ENCODE measurements at places on chromosomes 5 and 9.

DNA sequence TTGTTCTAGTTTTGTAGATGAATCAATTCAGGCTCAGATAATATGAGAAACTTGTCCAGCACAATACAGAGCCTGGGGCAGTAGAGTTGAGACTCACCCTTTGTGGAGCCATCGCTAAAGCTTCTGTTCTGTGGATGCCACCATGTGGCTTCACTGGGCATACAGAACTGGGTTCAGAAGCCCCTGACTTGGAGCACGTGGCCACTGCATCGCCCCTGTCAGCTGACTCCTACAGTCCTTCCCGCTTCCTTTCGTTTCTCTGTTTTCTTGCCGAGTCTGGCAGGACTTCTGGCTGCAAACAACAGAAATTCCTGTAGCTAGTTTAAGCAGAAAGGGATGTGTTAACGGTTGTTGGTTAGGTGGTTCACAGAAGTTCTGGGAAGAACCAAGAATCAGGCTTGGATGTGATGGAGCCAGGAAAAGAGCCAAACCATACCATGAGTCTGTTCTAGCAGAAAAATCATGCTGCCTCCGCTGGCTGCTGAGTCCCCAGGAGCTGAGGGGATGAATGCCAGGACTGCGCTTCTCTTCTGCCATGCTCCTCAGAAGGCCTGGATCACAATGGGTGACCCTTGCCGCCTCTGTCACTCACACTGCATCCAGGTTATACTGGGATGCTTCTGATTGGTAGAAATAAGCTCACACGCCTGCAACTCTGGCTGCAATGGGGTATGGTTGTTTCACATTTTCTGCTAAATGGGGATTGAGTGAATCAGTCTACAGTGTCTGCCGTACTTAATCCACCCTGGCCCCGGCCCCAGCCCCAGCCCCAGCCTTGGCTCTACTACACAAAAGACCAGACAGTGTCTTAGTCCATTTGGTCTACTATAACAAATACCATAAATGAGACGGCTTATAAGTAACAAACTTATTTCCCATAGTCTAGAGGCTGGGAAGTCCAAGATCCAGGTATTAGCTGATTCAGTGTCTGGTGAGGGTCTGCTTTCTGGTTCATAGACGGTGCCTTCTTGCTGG, 262.5 kb downstream of the GOLPH3 start:
- no peak for DNase-seq

DNA sequence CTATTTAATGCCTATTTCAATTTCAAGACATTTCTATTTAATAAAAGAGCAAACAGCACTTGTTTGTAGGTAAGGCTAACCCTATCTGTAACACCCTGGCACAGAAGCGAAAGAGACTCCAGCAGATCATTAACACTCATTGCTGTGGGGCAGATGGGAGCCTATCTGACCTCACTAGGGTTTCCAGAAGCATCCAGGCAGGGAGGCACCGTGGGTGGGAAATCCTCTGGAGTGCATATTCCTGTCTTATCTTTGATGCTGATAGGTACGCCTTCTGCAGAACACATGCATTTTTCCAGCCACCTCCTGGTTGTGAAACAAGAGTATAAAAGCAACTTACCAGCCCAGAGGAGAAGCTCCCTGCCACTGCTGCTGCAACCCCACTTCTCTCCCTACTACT, 233.7 kb downstream of the GLIS3 start:
- DNase-seq = no peak

DNA sequence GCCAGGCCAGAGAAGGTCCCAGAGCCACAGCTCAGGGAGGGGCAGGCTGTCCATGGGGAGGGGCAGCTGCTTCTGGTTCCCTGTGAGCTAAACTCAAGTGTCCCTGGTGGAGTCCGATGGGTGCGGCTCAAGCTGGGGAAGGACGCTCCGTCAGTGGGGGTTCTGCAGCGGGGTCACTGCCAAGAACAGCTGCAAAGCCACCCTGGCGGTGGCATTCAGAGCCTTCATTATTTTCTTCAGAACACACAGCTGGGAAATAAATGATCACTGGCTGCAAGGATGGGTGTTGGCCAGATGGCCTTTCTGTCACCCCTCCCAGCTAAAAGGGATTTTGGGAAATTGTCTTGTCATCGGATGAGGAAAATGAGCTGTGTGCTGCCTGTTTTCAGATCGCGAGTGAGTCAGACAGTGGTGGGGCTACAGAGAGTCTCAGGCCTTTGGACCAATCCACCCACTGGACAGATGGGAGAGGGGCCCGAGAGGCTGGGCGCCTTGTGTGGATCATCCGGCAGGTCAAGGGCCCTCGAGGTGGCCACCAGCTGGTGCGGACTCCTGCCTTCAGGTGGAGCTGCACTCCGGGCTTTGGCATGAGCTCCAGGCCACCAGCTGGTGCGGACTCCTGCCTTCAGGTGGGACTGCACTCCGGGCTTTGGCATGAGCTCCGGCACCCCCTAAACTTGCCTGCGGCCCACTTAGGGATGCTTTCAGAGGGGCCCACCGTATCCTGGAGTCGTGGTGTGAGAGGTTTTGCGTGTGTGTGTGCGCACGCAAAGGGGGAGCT, 17.9 kb upstream of the GFPT2 start:
- DNase-seq = no peak

DNA sequence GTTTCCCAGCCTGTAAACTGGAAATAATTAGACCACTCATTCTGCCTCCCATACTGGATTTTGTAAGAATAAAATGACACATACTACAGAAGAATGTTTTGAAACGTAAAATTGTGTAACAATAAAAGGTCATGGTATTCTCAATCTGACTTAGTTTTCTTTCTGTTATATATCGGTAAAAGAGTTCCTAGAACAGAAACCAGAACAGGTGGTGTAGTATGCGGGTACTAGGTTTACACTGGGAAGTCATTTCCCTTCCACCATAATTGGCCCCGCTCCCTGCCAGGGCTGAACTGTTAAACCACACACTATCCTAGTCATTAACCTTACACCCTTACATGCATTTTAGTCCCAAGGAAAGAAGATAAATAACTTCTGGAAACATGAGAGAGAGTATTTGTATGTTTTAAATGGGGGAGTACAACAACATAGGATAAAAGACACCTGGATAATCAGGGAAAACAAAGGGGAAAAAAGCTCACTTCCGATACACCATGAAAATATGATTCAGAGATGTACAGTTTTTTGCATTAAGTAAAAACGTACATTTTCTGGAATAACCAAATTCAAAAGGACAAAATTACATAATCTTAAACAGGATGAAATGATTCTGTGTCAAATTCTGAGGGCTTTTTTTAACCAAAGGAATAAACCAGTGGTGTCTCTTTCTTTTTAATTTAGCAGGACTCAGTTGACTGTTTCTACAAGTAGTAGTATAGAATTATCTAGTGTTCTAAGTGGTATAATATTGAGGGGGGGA, 199.7 kb downstream of the GLIS3 start:
- DNase-seq = no peak

- no peak for DNase-seq
These were observed 26.6 kb downstream of the NR5A1 start for GRCh38 chr9:124480621-124480981.

GRCh38 chr5:36815871-36816270, 60.7 kb upstream of the NIPBL start:
- DNase-seq = no peak

DNA sequence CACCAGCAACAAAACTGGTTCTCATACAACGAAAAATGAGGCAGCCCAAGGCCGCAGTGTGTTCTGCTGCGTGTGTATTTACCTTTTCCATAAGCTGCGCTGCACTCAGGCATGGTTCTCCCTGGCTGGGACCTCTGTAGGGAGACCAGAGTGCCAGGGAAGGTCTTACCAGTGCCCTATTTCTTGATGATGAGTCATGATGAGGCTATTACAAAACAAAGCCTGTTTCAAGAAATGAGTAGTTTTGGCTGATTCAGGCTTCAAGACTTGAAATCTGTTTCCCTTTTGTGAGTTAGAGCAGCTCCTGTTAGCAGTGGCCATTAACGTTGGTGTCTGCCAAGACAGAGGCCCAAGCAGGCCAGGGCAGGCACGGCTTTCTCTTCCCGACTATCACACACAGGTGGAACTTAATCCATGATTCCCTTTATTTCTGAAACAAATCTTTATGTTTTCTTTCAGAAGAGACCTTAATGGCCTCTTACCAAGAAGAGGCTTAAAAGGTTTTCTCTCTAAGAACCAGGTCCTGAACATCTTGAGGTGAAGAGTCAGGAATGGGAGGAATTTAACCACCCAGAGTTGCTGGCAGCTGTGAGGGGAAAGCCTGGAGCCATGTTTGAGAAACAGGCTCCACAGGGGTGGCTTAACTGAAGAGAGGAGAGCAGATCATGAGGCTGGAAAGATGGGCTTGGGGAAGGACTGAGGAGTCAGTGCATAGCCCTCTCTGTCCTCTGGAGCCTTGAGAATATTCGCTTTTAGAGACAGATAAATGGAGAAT, 41.4 kb upstream of the TIFAB start:
- peak; percentile 84 for DNase-seq

GRCh38 chr5:115487168-115487567, 57.4 kb downstream of the FEM1C start:
- no peak for DNase-seq

DNA sequence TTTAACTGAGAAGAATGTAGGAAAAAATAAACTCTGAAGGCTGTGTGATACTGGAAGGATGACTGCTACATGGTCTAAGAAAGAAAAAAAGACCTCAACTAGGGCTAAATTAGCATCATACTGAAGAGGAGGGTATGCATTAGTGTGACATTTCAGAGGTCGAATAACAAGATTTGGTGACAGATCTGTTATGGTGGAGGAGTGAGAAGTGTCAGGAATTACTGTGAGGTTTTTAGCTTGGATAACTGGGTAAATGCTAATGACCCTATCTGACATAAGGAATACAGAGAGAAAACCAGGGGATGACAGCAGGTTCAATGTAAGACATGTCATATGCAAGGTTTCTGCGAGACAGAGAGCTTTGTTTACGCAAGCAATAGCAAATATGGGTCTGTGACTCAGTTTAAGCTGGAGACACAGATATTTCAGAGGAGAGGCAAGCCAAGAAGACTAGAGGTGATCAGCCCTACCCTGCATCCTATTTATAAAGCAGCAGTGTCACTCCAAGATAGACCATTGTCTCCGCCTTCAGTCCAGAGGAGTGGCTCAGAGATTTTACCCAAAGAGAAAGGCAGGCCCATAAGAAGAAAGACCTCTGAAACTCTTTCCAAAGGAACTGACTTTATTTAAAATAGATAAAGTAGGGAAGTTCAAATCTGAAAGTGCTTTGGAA, 44.3 kb downstream of the FBN2 start:
- no peak for DNase-seq

DNA sequence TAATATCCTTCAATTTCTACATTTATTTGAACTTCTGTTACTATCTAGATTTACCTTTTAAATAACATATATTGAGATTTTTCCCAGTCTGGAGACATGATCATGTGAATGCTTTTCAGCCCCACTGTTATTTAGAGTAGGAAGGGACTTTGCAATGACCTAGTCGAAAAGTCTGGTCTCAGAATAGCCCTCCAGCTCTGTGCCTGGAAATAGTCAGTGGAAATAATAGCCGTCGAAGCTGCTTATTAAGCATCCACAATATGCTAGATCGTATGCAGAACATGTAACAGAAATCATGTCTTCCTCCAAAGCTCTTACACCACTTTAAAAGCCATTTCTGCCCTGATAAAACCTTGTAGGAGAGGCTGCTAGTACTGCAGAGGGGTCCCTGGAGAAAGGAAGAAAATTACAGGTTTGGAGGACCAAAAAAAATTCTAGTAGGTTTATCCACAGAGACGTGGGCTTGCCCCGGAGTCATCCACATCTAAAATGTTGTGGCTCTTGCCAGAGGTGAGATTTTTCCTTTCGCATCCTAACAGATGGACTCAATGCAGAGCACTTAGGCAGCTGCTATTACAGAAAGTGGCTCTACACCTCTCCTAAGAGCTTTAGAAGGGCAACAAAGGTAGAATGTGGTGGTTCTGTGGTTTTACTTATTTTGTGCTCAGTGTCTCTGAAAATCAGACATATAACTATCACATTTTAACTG, 2.5 kb upstream of the FGF1 start:
- no peak for DNase-seq

GRCh38 chr9:89418882-89419640, 78.9 kb downstream of the SEMA4D start:
- no peak for DNase-seq

DNA sequence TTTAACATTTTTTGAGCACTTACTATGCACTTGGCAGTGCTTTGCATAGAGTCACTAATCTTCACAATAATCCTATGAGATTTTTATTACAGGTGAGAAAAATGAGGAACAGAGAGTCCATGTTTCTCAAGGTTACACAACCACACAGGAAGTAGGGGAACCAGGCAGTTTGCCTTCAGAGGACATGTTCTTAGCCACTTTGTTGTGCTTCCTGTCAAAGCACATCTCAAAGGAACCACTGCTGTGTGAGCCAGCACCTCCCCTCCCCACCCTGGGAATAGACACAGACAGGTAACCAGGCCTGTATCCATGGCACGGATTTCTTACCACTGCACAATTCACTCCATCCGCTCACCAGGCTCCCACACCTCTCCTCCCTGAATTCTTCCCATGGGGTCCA, 6.3 kb upstream of the DNAJB5 start:
- peak; percentile 20 for DNase-seq

DNA sequence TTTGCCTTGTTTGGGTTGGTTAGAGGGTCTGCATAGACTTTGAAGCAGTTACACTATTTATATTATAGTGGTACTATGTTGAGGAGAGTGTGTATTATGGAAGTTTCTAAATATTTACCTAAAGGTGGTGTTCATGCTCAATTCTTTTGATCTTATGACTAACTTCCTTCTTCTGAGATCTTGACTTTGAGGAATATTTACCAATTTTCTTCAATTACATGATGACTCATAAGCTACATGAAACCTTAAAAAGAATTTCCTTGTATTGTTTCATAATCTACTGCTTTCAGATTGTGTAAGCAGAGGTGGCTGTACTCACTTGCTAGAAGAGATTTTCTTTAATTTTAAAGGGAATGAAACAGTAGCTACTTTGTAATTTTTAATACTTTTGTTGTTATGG, 276.1 kb downstream of the TAF11L14 start:
- peak; percentile 91 for DNase-seq

DNA sequence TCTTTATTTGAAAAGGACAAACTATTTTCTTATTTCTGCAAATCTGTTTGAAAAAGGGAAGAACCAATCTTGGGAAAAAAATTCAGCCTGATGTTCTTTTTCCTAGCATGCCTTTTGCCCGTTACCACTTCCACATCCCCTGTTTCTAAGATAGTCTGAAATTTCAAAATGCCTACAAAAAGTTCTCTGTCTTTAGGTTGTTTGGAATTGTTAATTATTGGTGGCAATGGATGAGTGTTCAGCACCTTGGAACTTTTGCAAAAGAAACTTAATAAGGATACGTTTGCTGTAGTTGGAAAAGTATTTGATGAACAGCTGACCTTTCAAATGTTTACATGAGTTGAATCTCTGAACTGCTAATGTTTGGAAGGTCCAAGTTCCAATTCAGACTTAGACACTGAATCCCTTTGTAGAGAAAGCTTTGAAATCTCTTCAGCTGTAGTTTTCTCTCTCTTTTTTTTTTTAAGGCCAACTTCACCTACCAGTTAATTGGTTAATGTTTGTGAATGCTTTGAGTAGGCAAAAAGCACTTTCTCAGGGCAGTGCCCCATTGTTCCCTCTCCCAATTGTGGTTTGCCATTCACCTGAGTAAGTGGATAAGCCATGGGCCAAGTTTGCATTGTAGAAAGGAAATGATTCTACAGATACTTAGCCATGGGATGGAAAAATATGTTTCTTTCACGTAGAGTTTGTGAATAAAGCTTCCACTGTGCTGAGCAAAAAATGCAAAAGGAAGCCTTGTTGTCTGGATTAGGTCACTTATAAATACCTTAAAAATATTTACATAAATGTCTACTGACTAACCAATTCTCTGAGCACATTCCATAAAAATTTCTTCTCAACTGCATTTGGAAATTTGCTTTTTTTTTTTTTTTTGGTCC, 156.4 kb upstream of the ELL2 start:
- peak; percentile 39 for DNase-seq

GRCh38 chr5:2192496-2192895, 309.8 kb upstream of the IRX4 start:
- no peak for DNase-seq
